Stimulated activated CD4-positive, alpha-beta T cell treated with anti-CD3 and anti-CD28 coated beads, Interleukin-1b, Interleukin-23, amount 100 ng/mL, for 48 hours (primary cell): ENCODE measurements at places on chromosomes 2 and 18.

GRCh38 chr2:27000228-27000627 lies 29.8 kb downstream of the MAPRE3 start:
- DNase-seq, result no peak

GRCh38 chr18:7305416-7305815 lies 74.5 kb downstream of the LRRC30 start:
- DNase-seq, result no peak

DNA sequence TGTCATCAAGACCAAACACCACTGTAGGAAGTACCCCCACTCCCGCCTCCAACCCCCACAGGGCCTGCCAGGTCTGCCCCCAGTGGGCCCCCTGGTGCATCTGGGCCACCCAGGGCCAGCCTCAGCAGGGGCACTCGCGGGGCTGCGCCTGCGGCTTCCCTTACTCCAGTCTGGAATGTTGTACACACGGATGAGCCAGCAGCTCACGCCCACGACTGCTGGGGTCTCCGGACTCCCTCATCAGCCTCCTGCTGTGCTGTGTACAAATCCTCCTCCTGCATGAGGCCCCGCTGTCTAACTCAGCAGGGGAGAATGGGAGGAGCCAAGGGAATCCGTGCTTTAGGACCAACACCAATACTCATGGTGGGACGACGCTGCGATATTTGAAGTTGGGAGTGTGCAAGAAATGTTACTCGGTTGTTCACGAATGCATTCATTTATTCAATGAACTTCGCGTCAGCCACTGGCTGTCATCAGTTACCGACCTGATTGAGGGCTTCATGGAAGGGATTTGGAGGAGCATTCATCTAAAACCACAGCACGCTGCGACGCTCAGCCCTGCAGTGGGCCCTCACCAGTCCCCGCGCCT lies 654 bp upstream of the ASB1 start:
- DNase-seq, result peak; percentile 21

DNA sequence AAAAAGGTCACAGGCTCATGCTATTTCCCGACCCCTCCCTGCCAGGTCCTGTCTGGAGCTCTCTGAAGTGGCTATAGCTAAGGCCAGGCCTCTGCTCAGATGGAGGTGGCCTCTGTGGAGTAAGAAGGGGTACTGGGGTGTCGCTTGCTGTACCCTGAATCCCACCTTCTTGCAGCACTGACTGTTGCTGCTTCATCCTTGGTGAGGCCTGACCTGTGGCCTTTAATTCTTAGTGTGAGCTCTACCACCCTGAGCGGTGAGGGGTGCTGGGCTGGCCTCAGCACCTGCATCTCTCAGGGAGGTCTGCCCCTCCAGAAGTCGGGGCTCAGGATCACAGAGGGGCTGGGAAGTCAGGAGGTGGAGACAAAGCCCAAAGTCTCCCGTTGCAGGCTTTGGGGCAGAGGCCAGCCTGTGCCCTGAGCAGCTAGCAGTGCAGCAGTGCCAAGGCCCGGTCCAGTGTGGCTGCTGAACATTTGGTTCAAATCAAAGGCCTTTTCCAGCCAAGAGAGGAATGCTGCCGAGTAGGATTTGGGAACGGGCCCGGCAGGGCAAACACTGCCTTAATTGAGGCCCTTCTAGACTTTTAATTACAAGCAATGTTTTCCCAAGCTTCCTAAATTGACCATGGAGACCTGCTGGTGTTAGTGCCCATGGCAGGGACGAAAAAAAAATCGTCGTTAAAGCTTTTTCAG lies 133.5 kb upstream of the HAAO start:
- DNase-seq, result no peak

GRCh38 chr2:137964066-137964858 lies at the start of gene HNMT:
Gene HNMT, plus strand, starts transcription at chr2:137964473. Its CDS starts 19 bp downstream, at chr2:137964492.
- no peak for DNase-seq

DNA sequence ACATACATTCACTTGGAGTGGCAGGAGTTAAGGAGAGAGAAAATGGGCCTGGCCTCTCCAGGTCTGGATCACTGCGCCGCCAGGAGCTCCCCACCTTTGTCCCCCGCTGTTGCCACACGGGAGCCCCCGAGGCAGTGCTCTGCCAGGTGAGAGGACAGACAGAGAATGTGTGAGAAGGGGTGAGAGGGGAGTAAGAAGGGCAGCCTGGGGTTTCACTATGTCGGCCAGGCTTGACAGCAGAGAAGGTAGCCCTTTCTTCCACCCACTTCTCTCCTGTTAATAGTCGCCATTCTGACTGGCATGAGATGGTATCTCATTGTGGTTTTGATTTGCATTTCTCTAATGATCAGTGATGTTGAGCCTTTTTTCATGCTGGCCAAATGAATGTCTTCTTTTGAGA lies 26.2 kb upstream of the ARHGEF4 start:
- DNase-seq, result no peak

DNA sequence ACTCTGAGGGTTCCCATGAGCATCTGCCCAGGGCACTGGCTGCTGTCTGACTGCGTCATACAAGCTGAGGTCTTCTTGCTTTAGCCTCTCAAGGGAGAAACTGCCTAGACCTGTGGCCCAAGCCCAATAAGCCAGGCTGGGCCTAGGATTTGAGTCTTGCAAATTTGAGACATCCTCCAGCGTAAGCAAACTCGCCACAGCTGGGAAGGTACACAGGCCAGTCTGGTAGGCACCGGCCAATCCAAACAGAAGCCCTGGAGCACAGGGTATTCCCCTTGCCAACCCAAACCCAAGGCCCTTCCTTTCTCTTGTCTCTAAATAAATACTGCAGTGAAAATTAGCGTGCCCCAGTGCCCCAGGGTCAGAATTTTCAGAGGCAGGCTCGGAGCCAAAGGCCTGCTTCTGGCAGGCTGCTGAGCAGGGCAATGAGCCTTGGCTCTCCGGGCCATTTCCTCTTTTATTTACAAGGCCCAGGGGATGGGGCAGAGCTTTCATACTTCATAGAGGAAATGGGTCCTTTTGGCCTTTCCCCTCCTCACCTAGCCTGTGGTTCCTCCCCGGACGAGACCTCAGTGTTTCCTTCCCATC lies 33.3 kb downstream of the POLR1A start:
- DNase-seq, result no peak

GRCh38 chr2:6741229-6741628 lies 124.5 kb downstream of the CMPK2 start:
- no peak for DNase-seq

DNA sequence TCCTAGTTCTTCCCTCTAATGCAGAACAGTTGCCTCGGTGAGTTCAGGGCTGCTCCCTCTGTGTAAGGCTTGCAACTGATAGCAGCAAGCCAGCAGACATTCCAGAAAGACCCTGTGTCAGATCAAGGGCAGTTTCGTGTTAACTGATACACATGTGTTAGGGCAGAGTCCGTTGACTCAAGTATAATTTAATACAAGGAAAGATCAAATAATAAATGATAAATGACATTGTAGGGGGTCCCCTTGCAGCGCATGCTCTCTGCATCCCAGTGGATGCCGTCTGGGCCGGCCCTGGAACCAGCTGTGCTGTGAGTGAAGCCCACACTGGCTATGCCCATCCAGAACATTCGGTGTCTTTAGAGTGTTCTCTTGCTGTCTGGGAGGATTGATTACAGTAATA lies 180.3 kb downstream of the AGAP1 start:
- no peak for DNase-seq

- DNase-seq, result no peak
Measured at GRCh38 chr2:127514485-127514884, 11.8 kb downstream of the IWS1 start.

- no peak for DNase-seq
Measured at GRCh38 chr2:179274749-179275148, 10.1 kb upstream of the SESTD1 start.

DNA sequence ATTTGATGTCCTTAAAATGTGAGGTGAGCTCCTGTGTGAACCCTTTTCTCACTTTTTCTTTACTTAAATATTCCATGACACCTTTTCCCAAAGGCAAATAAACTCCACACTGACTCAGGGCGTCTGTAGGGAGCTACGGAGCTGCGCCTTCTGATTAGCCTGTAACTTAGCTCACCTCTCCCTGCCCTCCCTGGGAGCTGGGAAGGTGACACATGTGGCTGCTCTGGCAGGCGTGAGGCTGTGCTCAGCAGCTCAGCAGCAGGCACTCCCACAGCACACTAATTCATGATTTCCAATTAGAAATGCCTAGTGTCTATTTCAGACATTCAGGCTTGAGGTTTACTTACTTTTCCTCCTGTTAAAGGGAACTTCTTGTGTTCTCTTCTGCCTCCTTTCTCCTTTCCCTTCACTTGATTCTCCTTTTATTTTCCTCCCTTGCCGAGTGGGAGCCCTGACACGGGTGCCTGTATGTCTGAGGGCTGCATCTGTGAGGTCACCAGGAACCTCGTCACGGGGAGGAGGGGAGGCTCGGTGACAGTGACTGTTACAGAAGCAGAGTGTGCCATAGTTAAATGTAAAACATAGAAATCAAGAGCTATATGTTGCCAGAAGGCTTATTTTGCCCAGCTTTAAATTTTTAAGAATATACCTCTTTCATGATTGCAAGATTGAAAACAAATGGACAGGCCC lies 437.1 kb downstream of the DCDC2C start:
- DNase-seq, result no peak

- no peak for DNase-seq
Measured at GRCh38 chr2:101614127-101614759, 83.3 kb upstream of the MAP4K4 start.

DNA sequence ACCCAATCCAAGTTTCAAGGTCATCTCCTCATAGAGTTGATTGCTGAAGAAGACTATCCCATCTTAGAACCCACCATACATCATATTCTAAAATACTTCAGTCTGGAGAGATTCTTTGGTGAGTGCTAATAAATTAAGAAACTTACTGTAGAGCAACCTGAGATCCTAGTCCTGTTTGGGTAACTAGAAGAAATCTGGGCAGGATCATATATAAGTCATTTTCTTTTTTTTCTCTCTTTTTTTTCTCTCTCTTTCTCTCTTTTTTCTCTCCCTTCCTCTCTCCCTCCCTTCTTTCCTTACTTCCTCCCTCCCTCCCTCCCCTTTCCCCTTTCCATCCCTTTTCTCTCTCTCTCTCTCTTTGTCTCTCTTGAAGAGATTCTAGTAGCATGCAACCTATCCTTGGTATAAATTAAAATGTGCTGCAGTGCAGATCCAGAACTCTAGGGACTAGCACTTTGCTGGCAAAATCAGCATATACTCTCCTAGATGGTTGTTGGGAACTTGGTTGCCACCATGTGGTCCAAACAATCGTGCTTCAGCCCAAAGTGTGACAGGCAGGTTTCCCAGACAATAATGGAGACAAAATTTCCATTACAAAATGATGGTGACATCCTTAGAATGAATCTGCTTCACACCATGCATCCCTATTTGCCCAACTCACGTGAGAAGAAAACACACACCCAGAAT lies 399.4 kb upstream of the CELF4 start:
- DNase-seq, result no peak

DNA sequence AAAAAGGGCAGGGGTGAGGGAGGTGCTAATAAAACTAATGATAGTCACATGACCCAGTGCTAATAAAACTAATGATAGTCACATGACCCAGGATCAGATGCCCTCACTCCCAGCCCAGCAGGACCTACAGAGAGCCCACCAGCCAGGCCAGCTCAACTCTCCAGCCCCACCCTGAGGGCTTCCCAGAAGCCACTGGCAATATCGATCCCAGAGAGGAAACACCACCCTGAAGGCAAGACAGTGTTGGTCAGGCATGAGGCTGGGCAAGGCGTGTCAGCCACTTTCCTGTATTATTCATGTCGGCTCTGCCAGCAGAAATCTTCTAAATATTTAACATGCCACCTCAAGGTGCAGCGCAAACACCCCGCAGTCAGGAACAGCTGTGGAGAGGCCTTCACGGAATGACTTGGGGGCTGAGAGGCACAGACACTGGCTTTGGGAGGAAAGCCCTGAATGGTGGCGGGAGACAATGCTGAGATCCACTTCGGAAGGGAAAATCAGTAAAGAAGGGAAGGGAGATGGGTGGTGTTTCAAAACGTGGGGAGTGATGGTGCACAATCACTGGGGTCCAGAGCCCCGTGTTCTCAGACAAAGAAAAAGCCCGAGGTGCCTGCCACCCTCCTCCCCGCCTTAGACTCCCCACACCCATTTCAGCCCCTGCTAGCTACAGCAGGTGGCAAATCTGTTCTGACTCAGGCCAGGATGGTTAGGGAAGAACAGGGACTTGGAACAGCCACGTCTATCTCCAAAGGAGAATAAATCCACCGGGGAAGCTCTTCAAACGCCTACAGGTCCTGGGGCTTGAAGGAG lies 1.4 kb downstream of the REEP1 start:
- no peak for DNase-seq

DNA sequence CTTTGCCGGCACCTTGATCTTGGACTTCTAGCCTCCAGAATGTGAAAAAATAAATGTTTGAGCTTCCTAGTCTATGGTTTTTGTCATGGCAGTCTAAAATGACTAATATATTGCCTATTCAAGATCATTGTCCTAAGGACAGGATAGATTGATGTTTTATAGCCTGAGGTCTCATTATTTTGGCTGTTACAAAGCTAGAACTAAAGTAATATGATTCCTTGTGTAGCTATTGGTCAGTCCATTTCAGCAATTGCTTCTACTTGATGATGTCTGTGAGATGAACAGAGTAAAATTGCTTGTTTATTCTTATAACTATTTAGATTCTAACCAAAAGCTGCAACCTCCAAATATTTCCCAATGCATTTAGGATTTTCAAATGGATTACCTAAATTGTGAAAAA lies 145.0 kb downstream of the HRH4 start:
- no peak for DNase-seq

DNA sequence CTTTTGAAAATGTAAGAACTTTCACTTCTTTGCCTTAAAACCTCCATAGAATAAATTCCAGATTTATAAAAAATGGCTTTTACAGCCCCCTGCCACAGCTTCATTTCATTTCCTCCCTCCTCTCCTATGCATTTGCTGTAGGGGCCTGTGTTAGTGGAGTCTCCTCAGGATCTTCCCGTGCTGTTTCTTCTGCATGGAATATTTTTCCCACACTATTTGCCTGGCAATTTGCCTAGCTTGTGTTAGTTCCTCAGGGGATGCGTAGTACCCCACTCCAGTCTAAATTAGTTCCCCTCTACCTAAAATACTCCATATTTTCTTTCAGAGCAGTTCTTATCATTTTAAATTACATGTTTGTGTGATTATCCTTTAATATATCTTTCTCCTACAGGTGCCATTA lies 262.2 kb downstream of the PLCL1 start:
- DNase-seq, result no peak

DNA sequence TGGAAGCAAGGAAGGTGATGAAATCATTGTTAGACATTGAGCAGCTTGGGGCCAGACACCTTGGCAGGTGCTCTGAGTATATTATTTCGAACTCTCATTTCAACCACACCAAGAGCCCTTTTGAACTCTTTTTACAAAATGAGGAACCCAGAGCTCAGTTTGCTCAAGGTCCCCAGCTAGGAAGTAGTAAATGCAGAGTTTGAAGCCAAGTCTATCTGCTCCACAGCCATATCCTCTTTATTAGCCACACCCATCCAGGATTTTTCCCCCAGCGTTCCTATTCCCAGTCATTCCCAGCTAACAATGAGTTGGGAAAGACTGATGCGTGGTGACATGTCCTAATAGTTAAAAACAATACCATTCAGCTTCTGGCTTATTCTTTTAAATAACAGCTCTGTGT lies 40.2 kb downstream of the SEMA4F start:
- DNase-seq, result no peak

- no peak for DNase-seq
Measured at GRCh38 chr2:239240414-239240881, 160.4 kb downstream of the HDAC4 start.

- no peak for DNase-seq
Measured at GRCh38 chr2:71962911-71963694, 184.6 kb downstream of the CYP26B1 start.

GRCh38 chr2:187382131-187382530 lies 65.9 kb downstream of the CALCRL start:
- DNase-seq, result no peak

- DNase-seq, result no peak
Measured at GRCh38 chr18:69998523-69998987, 50.9 kb upstream of the CD226 start.
